ENCODE measurements at places on chromosomes 13 and 19.
A peak's percentile ranks its signal among the peaks of the same experiment; 100 is the strongest.

- peak; percentile 90 for DNase-seq
Observed at GRCh38 chr13:33125821-33126570, 109.8 kb downstream of the KL start.

DNA sequence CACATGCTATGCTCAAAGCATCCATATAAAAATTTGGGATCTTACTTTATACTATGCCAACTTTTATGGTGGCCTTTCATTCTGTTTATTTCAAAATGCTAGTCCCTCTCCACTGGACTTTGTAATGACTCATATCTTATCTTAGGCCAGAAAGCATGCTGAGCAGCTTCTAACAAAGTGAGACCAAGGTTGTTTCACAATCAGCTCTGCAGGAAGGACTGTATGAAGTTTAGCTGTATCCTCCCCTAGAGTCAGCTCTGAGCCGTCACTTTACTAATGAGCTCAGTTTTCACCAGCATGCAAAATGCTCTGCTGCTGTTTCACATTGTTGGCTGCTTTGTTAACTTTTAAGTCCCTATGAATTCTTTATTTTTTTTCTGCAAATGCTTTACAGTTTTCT, 1608.8 kb downstream of the OLFM4 start:
- peak; percentile 0 for DNase-seq

DNA sequence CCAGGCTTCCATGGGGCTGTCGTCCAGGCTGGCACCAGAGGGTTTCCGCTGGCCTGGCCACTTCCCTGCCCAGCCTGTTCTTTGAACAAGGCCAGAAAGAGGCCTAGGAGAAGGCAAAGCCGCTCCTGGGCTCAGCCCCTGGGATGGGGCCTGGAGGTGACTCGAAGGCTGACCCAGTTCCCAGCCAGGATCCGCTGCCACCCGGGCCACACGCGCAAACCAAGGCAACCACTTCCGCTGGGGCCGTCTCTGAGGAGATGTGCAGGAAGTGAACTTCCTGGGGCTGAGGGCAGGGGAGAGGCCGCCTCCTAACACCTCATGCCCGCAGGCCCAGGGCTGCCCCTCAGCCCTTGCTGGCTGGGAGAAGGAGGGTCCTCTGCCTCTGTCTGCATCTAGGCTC, 15.2 kb downstream of the PLEKHF1 start:
- no peak for DNase-seq

DNA sequence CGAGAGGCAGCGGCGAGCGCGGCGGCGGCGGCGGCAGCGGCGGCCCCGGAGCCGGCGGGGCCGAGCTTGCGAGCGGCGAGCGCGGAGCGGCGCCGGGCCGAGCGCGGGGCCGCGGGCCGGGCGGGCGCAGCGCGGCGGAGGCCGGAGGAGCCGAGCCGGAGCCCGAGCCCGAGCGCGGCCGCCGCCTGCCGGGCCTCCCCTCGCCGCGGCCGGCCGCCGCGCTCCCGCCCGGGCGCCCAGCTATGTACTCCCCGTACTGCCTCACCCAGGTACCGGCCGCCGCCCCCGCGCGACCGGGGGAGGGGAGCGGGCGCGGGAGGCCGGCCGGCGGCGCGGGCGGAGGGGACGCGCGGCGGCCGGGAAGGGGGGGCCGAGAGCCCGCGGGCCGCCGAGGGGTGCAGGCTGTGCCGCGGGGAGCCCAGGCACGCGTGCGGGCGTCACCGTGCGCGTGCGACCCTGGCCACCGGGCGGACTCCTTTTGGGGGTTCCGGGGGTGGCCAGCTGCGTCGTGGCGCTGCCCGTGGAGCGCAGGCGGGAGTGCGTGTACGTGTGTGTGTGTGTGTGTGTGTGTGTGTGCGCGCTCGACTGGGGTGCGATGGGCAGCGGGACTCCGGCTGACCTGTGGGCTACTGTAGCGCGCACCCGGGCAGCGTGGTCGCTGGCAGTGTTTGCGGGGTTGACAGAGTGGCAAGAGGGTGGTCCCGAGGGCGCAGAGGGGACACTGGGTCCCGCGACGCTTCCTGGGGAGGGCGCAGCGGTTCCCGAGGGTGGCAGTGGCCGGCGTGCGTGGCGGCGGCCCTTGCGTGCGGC, 526 bp downstream of the NFIX start:
- DNase-seq: no peak

DNA sequence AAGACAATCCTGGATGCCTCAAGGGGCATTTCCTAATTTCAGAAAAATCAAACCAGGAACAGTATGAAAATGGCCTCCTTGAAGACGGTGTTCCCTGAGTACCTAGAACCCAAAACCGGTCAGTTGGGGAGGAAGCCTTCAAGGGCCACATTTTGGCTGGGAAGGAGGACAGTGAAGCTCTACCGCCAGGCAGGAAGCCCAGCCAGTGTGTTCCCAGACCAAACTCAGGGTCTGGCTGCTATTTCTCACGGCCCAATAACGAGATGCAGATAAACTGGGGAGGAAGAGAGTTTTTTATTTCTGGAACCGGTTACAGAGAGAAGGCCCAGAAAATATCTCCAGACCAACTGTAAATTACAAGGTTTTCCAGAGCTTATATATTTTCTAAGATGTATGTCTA, 24.3 kb upstream of the CEACAM21 start:
- no peak for DNase-seq

- peak; percentile 56 for DNase-seq
Observed at GRCh38 chr13:106109391-106109791, 426.1 kb downstream of the EFNB2 start.

GRCh38 chr13:96460609-96461008, 370.7 kb downstream of the HS6ST3 start:
- no peak for DNase-seq
